ENCODE measurements at places on chromosomes 3 and 15.

GRCh38 chr3:179949869-179950268 is 86.9 kb downstream of the PEX5L start:
- DNase-seq, result no peak

GRCh38 chr3:27380433-27381357 is 11.5 kb upstream of the NEK10 start:
- no peak for DNase-seq

DNA sequence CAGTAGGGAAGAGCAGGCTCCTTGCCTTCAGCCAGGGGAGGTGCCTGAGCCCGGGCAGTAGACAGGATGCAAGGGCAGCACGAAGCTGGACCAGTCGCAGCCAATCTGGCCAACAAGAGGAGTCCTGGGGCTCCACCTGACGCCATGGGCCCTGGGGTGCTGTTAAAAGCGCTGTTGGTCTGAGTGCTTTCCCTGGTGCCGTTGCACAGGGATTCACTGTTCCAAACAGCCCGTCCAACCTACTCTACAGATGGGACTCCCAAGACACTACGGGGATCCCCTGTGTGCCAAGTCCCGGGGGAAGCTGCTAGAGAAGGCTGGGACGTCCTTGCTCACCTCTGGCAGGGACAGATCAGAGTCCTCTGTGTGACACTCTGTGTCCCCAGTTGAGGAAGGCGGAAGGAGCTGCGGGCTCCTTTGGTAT is 632 bp downstream of the CTSH start:
- DNase-seq, result no peak

- DNase-seq, result no peak
These were observed 389.2 kb upstream of the GRM7 start for GRCh38 chr3:6471744-6472143.

DNA sequence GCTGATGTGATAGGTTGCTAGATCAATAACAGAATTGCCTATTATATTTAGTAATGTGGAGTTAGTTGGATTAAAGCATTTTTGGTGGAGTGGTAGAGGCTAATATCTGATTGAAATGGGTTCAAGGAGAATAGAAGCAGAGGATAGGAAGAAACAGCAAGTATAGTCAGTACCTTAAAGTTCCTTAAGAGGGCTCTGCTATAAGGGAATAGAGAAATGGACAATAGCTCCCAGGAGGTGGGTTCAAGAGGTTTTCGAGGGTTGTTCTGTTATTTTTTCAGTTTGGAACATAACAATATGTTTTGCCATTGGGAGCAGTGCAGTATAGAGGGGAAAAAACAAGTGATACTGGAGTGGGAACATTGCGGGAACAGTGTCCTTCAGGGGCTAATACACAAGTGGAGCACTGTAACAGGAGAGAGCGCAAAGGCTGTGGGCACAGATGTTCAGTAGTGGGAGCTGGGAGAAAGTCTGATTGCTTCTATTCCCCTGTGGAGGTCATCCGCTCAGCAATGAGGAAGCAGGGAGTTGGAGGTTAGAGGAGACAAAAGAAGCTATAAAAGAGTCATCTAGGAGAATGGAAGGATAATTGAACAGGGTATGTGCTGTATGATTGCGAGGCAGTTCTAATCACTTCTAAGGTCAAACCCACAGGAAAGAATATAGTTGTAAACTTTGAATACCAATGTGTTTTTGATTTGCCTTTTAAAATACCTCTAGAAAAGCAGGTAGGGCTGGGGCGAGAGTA is 3.3 kb downstream of the MRPS11 start:
- no peak for DNase-seq

GRCh38 chr3:65146179-65146578 is 458.4 kb upstream of the ADAMTS9 start:
- no peak for DNase-seq

DNA sequence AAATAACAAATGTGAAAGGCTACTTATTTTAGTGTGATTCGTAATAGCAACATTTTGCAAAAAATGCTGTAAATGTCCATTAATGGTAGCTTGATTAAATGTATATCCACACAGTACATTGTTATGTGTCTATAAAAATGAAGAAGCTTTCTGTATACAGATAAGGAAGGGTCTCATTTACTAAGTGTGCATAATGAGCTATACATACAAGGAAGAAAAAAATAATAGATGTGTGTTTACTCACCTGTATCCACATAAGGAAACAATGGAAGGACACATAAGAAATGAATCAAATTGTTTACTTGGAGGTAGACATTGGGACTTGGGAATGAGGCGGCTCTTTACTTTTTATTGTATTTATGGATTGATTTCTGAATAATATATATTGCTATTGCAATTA is 34.9 kb downstream of the MED12L start:
- DNase-seq, result no peak

- no peak for DNase-seq
These were observed 50.6 kb downstream of the CMSS1 start for GRCh38 chr3:99868311-99868646.

DNA sequence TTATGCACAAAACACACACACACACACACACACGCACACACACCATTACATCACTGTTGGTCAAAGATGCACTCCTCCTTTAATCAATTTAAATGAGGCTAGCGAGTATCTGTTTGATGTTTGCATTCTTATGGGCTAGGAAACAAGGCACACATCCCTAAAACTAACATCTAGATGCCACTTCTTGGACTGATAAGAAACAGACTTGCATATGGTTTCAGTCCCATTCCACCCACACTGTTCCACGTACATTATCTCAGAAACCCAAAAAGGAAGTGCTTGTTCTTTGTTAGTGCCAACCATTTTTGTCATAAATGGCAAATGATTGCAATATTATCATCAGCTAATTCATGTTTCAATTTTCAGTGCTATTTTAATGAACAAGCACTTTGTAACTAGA is 69.5 kb downstream of the CCR1 start:
- DNase-seq, result peak; percentile 57

DNA sequence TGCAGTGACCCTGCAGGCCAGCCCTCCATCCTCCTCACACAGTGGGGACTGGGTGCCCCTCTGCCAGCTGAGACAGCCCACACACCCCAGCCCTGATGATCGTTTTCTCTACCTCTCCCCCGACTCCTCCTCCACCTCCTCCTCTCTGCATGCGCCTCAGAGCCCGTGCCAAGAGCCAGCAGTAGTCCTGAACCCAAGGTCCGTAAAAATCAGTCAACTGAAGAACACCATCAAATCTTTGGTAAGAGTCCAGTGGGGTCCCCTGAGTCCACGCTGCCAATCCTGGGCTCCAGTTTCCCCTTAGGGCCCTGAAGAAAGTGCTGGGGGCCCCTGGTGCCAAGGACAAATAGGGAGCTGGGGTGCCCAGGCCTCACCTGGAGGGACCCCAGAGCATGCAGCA is 109.3 kb upstream of the FAN1 start:
- DNase-seq, result no peak

DNA sequence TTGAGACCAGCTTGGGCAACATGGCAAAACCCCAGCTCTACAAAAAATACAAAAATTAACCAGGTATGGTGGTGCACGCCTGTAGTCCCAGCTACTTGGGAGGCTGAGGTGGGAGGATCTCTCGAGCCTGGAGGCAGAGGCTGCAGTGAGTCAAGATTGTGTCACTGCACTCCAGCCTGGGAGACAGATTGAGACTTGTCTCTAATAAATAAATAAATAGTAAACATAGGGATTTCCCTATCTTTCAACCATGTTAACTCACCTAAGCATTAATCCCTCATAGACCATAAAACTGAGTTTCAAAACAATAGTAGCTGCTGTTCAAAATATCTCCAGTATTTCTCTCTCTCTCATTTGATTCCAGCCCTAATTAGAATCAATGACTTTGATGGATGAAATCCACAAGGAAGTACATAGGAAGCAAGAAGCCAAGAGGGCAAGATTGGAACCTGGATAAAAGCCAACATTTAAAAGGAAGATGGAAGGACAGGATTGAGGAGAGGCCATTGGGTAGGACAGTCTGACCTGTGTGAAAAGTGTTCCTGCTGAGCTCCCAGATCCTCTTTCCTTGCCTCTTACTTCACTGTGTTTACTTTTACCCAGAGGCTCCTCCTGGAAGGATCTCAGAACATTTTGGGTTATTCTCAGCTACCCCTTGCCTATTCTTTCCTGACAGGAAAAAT is 12.4 kb upstream of the TTBK2 start:
- DNase-seq, result no peak

DNA sequence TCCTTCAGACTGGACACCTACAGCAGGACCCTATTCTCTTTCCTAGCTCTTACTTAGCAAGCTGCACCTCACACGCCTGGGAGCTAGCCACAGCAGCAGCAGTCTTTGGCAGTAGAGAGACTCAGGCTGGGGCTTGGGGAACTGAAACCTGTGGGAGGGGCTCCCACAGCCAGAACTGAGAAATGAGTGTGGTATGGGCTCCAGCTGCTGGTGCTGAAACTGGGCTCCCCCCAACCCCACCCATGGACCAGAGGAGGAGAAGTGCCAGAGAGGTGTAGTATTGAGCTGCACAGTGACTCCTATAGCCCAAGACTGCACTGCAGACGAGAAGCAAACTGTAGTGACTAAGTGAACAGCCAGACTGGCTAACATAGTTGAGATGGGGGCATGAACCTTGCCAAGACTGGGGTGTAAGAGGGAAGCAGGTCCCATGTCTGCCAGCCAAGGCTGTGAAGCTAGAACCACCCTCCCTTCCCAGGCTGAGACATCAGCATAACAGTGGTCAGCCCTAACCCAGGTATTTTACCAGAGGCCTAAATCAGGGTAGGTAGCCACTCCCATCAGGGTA is 62.5 kb downstream of the MYO5A start:
- DNase-seq, result peak; percentile 90

DNA sequence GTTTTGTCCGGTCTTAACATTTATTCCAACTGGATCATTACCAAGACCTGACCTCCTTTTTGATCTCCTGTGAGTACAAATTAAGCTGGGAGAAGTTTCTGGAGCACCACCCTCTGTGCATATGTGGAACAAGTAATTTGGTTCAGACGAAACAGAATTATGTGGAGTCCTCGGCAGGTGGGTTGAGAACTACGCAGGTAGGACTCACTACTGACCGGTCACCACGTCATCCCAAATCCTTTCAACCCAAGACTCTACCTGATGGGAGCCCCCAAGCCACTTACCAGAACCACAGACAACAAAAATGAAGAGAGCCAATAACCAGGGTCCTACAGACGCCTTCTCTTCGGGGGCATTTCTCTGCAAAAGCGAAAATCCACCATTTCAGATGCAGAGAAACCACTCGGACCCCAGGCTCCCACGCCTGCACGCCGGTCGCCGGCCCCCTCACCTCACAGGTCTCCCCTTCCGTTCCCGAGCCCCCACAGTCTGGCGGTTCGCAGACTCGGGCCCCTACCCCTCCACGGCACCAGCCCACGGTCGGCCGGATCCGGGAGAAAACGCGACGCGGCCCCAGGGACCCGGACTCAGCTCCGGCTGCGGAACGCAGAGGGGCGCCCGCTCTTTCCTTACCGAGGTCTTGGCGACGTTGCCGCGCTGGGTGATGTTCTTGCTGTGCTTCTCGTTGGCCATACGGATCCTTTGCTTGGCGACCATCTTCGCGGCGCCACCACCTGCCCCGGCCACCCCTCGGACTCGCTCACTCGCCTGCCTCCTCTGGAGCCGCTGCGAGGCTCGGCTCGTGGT is 674 bp downstream of the SERP1 start:
- peak; percentile 16 for DNase-seq

- no peak for DNase-seq
These were observed 287.6 kb downstream of the IL5RA start for GRCh38 chr3:2822611-2823010.

- no peak for DNase-seq
These were observed 95.1 kb upstream of the PDZRN3 start for GRCh38 chr3:73719861-73720260.

DNA sequence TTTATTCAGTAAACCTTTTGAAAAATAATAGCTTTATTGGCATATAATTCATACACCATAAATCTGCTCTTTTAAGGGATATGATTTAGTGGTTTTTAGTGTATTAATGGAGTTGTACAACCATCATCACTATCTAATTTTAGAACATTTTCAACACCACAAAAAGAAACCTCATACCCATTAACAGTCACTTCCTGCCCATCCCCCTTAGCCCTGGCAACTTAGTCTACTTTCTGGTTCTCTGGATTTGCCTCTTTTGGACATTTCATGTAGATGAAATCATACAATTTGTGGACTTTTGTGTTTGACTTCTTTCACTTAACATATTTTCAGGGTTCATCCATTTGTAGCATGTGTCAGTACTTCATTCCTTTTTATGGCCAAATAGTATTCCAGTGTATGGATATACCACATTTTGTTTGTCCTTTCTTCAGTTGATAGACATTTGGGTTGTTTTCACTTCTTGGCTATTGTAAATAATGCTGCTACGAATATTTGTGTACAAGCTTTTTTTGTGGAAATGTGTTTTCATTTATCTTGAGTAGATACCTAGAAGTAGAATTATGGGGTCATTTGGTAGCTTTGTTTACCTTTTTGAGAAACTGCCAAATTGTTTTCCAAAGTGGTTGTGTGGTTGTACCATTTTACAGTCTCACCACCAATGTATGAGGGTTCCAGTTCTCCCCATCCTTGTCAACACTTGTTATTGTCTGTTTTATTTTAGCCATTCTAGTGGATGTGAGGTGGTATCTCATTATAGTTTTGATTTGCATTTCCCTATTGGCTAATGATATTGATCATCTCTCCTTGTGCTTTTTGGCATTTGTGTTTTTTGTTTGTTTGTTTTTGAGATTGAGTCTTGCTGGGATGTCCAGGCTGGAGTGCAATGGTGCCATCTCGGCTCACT is 45.8 kb downstream of the SMAD3 start:
- DNase-seq, result peak; percentile 40

DNA sequence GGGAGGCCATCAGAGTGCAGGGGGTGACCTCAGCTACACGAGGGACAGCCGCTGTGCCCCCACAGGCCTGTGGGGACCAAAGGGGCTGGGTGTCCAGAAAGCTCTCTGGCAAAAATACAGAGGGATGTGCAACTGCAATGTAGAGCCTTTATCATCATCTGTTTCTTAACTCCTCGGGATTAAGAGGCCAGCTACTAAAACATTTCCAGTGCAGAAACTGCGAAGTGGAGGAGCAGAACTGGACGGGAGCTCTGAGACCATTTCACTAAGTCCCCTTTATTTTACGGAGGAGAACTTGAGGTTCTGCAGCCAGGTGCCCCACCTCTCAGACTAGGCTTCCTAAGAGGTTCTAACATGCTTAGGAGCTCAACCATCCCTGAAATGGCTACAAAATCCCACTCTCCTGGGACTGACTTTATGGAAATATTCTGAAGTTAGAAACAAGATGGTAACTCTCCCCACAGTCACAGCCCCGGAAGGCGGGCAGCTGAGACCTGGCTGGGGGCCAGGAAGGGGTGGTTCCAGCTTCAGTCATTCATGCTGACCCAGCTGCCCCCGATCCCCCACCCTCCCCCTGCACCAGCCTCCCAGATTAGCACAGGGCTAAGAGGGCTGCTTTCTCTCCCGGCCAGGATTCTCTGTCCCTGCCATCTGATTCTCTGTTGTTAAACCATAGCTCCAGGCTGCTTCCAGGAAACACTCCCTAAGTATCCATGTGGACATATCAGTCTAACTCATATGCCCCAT is 40.3 kb downstream of the UMPS start:
- no peak for DNase-seq

DNA sequence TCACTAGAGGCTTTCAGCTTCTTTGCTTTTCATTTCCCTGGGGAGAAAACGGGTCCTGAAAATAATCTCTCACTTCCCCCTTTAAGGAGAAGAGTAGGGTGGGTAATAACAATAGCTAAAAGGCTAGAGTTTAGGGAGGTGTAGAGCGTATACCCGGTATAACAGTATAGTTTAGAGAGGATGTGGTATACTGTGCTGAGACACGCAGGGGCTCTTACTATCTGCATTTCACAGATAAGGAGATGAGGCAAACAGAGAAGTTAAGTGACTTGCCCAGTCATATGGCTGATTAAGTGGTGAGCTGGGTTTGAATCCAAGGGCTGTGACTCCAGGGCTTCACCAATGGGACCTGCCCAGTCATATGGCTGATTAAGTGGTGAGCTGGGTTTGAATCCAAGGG is 15.0 kb upstream of the KCNMB3 start:
- no peak for DNase-seq

All from suppressor macrophage (primary cell).